Hippocampal formation (tissue), 2 donors: ENCODE measurements at places on chromosomes 16 and 17.
A peak's percentile ranks its signal among the peaks of the same experiment; 100 is the strongest.

DNA sequence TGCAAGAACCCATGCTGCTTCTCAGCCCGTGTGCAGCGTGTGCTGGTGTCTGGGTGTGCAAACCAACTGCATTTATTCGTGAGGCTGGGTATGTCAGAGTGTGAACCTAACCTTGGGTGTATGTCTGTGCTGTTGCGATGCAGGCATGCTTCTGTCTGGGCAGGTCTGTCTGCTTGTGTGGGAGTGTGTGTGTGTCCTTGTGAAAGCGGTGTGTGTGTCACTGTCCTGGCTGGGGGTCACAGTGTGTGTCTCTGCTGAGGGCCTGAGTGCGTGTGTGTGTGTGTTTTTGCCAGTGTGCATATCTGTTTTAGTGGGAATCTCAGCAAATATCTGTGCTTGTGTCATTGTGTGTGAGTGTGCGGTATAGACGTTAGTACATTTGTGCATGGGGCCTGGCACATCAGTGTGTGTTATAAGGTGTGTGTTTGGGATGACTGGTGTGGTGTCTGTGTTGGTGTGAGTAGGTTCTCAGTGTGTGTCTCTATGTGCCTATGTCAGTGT lies 121.8 kb downstream of the CYLD start:
- DNase-seq, result no peak

DNA sequence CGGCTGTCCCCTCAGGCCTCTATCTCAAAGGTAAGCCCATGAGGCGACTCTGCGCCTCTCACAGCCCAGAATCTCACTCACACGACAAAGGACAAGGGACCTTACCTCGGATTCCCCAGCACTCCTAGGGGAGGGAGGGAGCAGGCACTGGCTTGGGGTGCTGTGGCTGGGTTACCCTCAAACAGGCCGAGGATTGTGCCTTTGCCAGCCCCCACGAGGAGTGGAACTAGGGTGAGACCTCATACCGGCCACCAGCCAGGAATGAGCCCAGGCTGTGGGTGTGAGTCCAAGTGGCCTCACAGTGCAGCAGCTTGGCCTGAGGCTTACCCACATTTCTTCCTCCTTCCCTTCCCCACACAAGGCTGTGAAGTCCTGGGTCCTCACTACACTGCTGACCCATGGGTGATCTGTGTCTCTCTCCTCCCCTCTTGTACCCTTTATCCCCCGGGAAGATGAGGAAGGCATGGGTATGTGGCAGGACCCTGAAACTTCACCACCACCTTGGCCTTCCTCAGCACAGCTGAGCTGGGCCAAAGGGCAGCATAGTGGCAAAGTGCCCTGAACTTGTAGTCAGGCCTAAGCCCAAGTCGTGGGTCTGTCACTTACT lies 5.9 kb downstream of the PROCA1 start:
- no peak for DNase-seq

- no peak for DNase-seq
Observed at GRCh38 chr17:37521821-37522220, 32.1 kb downstream of the DUSP14 start.

- no peak for DNase-seq
Observed at GRCh38 chr16:27341549-27341948, 27.8 kb downstream of the IL4R start.

DNA sequence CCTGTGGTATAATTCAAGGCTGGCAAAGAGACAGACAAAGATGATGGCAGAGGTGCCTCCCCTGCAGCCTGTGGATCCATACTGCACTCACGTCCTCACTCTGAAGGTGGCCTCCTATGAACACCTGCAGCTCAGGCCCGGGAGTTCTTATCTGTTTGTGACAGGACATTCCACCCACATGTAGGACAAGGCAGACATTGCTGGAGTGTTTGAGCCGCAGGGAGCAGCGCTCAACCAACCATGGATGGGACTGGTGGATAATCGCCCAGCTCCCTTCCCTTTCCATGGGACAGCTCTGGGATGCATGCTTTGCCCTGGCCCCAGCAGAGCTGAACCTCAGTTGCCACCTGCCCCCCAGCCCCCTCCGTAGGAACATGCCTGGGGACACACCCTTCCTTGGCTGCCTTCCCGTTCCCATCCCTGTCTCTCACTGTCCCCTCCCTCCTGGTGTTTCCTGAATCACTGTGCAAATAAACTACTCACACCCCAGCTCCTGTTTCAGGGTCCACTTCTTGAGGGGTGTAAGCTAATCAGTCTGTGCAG lies 22.2 kb downstream of the ITPRIPL2 start:
- no peak for DNase-seq

DNA sequence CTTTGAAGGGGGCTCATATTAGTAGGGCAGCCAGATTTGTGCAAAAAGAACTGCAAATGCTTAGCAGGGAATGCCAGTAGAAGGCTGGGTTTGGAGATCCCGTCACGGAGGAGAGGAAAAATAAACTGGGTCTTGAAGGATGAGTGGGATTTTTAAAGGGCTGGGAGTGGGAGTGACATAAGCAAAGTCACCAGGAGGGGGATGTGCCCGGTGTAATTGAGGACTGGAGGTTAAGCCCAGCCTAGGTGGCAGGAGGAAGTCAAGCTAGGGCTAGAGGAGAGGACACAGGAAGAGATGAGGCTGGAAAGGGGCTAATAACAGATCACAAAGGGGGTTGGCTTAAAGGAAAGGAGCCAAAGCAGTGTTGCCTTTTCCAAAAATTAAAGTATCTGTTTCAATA lies 23.2 kb upstream of the LONP2 start:
- DNase-seq, result no peak

DNA sequence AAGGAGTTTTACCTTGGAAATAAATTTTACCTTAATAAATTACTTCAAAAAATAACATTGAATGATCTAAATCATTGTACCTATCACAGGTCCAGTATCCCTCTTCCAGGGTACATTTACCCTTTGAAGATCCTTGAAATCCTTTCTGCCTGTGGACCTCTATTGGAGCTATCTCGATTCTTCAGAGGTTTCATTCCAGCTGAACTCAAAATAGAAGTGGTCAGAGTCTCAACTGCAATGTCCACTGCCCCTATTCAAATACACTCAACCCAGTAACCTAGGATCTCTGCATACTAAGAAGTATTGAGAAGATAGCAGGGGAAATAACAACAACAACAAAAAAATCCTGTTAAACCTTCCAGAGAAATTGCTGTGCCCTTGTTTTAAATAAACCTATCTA lies 9.3 kb downstream of the ABCA5 start:
- DNase-seq, result no peak

GRCh38 chr16:31678649-31679325 lies 151.1 kb downstream of the AHSP start:
- no peak for DNase-seq

DNA sequence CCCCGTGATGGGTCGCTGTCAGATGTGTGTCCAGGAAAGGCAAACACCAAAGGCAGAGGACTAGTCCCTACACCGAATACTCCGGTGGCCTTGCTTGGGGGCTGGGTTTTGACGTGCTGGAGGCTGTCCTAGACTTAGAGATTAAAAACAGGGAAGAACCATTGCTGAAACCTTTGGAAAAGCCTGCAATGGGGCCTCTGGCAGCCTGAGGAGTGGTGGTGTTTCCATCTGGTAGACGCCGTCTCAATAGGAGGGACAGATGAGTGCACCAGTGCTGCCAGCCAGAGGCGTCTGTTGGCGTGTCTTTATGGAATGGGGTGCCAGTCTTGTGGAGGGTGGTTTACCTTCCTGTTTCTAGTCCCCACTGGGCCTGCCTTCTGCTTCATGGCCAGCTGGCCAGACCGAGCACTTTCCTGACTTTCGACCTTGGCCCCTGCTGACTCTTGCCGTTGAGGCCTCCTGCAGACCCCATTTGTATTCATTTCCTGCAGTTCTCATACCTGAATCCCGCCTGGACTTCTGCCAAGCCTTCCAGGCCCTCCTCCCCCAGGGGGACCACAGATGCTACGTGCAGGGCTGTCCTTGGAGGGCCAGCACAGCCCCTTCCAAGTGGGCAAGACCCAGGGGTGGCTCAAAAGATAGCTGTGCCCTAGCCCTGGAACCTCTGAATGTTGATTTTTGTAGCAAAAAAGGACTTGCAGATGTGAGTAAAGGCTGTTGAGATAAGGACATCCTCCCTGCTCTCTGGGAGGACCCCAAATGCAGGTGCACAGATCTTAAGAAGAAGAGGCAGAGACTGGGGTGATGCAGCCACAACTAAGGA lies 1.9 kb upstream of the DNASE1 start:
- DNase-seq, result no peak

DNA sequence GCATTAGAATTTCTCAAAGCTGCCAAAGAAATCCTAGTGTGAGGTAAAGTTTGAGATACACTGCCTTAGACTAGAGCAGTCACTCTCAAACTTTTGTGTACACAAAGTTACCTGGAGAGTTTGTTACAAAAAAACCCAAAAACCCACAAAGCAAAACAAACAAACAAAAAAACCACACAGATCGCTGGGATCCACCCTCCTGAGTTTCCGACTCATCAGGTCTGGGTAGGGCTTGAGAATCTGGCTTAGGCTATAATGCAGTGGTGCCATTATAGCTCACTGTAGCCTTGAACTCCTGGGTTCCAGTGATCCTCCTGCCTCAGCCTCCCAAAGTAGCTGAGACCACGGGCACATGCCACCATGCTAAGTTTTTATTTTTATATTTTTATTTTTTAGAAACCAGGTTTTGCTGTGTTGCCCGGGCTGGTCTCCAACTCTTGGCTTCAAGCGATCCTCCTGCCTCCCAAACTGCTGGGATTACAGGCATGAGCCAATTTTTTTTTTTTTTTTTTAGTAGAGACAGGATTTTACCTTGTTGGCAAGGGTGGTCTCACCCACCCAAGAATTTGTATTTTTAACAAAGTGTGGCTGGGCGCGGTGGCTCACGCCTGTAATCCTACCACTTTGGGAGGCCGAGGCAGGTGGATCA lies 22.3 kb upstream of the SMG1 start:
- no peak for DNase-seq

DNA sequence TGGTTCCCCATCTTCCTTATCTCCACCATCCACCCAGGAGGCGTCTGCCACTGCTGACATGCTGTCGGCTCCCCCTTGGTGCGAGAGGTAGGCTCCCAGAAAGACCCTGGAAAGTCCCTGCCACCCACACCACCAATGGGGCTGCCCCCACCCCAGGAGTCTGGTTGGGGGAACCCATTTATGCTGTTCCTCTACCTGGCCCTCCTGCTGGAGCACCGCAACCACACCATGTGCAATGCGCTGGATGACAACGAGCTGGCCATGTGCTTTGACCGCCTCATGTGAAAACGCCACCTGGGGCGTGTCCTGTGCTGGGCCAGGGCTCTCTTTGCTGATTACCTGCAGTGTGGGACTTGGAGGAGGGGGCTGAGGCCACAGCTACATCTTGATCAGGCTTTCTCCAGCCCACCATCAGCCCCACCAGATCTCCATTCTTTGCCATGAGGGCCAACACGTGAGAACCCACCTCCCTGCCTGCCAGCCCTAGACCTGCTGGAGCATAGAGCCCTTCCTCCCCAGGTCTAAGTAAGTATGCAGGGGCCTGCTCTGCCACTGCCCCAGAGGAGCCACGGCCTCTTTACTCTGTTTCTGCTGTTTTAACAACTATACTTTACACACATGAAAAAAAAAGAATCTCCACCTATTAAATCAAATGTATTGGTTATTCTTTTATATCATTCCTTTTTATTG lies 7.9 kb upstream of the ALDH3A1 start:
- DNase-seq, result no peak

- DNase-seq, result no peak
Observed at GRCh38 chr17:50213026-50214022, 11.9 kb upstream of the COL1A1 start.

DNA sequence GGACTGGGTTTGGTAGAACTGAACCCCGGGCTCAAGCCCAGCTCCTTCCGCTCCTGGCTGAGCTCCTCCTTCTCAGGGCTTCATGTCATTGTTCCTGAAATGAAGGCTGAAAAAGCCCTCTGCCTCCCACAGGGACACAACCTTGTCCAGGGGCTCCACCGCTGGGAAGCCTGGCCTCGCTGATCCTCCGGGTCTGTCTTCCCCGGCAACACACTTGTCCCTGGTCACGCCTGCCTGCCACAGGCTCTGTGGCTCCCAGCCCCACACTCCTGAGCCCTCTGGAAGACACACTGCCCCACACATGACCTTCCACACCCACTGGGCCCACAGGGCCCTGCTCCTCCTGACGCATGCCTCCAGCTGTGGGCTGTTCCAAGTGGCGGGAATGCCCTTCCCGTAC lies 18.0 kb upstream of the ZC3H18 start:
- DNase-seq, result no peak

DNA sequence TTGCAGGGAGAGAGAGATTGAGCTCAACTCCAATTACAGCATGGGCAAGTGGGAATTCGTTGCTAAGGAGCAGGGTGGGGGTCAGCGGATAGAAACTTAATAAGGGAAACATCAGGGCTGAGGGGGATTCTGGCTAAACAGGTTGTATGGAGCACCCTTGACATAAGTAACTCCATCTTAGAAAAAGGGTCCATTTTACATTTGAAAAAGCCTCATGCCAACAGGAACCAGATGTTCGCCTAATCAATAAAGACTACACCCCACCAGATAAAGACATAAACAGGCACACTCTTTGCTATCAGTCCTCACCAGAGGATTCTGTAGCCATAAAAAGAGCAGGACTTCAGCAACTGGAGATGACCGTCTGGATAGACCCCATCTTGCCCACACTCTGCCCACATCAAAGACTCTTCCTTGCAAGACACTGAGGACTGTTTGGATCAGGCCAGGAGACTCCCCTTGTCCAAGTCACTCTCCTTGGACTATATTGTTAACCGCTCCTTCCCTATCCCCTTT lies 1.6 kb upstream of the LRRC75A start:
- no peak for DNase-seq

GRCh38 chr17:64081802-64082799 lies 47.8 kb downstream of the ERN1 start:
- no peak for DNase-seq

DNA sequence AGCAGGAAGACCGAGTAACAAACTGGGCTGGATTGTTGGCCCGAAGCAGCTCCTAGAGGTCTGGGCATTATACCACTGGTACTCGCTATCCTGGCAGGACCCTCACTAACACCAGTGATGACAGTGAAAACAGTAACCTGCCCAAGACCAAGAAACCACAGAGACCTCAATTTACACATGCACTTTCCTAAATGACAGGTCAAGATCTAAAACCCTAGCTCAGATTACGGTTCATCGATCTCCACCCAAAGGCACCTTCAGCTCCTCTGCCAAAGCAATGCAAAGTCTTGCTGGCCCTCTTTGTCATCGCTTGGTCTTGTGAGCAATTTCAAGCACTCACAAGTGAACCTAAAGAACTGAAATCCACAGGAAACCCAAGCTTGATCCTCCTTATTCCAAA lies 1.5 kb downstream of the PIP4K2B start:
- no peak for DNase-seq

GRCh38 chr17:50833510-50834428 lies 1.6 kb upstream of the WFIKKN2 start:
- no peak for DNase-seq

GRCh38 chr17:71846561-71847110 lies 274.2 kb upstream of the SOX9 start:
- peak; percentile 37 for DNase-seq

- DNase-seq, result no peak
Observed at GRCh38 chr17:61221181-61221580, 178.5 kb upstream of the TBX2 start.

- no peak for DNase-seq
Observed at GRCh38 chr17:29165800-29166506, 14.2 kb downstream of the MYO18A start.
